ENCODE measurements at places on chromosomes 7 and 10.

GRCh38 chr10:28363376-28363775, 60.5 kb upstream of the MPP7 start:
- DNase-seq = no peak

DNA sequence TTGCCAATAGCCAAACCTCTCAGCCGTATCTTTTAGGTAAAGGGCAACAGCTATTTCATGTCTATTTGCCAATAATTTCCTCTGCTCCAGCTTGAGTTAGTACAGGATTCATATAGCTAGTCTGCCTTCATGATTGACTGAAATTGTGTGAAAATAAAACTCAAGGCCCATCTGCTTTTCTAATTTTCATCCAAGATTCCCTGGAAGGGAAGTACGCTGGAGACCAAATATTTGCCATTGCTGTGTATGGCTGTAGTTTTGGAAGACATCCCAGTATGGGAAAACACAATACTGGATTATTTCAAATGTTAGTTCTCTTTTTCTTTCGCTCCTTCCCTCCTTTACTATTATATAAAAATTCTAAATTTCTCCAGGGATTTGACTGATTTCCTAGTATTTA, 652.4 kb downstream of the CNTNAP2 start:
- DNase-seq = no peak

DNA sequence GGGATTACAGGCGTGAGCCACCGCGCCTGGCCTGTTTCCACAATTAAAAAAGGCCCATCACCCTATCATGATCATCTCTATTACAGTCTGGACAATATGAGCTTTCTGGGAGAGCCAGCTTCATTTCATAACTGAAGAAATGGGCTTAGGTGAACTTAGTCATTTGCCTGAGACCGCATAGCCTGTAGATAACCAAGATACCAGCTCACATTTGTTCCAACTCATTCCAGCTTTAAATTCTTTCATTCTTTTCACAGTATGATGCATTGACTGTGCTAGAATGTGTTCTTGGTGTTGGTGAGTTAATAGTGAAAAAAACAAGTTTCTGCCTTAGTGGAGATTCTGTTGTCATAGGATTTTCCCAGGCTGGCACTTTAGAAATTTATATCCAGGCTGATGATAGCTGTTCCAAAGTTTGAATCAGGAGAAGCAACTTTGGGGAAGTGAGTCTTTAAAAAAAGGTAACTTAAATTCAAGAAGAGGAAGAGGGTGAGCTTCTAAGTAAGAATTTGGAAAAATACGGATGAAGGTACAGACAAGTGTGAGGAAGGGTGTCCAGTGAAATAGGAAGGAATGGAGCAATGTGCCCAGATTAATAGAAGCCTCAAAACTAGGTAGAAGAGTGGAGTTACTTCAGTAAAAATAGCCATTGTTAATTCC, 2.1 kb upstream of the H2AZ2 start:
- DNase-seq = no peak

- DNase-seq = peak; percentile 83
These were observed 1.5 kb upstream of the LOXL4 start for GRCh38 chr10:98269435-98269912.

- DNase-seq = peak; percentile 71
These were observed 1.7 kb upstream of the SUMF2 start for GRCh38 chr7:56062382-56062781.

GRCh38 chr7:91156316-91157185, 107.7 kb upstream of the FZD1 start:
- DNase-seq = no peak

- DNase-seq = no peak
These were observed 4.1 kb downstream of the ARMC3 start for GRCh38 chr10:22931948-22932347.

Data from HepG2 (cell line).